ENCODE measurements at places on chromosomes 13 and 19.
A peak's percentile ranks its signal among the peaks of the same experiment; 100 is the strongest.

DNA sequence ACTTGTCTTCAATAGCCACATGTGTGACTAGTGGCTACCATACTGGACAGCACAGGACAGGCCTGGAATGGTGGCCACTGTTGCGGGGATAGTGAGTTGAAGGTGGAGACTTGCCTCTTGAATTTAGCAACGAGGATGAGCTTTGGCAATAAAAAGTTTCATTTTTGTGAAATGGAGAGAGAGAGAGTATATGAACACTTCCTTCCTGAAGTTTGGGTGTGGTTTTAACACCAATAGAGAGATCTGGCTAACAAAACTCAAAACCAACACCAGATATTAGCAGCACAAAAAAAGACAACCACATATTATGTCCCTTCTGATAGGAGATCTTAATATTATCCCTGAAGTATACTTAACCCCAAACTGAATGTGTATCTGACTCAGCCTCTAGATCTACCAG lies 6.3 kb upstream of the LRFN3 start:
- no peak for DNase-seq

DNA sequence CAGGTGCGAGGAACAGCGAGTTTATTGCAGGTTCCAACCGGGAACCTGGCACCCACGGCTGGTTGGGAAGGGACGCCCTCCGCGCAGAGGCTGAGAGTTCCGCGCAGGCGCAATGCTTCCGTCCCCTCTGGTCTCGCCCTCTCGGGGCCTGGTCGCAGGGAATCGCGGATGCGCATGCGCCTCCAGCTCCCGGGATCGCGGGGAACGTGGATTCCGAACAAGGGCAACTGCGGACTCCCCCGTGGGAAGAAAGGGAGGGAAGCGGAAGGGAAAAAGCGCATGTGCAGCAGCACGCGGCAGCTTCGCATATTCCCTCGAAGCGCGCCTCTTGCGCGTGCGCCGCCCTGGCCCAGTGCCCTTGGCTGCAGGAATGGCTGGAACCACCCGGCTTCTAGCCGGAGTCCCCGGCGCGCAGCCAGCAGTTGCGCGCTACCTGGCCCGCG lies 1.1 kb downstream of the TSSK6 start:
- DNase-seq = no peak

DNA sequence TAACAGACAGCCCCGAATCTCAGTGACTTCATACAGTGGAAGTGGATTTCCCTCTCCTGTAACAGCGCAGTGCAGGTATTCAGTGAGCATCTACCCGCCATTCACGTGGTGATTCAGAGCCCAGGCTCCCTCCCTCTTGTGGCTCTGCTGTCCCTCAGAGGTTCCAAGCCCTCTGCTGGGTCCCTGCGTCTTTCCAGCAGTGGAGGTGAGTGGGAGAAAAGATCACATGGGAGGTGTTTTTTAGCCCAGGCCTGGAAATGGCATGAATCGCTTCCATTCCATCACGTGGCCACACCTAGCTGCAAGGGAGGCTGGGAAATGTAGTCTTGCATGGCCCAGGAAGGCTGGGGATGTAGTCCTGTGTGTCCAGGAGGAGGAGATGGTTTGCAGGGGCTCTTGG lies 61.4 kb downstream of the DPF1 start:
- no peak for DNase-seq

- peak; percentile 63 for DNase-seq
These were observed 28.8 kb upstream of the MCF2L start for GRCh38 chr13:112940236-112940635.

DNA sequence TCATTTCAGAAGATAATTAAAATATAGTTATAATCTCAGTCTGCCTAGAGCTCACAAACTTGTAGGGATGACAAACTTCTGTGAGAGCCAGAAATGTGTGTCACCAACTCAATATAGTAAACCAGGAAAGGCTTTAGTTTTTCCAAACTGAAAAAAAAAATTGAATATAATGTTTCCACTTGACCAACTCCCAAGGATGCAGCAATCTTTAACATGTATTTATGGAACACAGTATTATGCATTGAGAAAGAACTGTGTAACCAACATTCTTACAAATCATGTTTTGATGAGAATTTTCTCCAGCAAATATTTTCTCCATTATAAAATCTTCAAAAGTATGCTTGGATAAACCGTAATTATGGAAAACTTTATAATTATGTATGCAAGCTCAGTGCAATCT lies 50.1 kb upstream of the KLF12 start:
- DNase-seq = no peak

DNA sequence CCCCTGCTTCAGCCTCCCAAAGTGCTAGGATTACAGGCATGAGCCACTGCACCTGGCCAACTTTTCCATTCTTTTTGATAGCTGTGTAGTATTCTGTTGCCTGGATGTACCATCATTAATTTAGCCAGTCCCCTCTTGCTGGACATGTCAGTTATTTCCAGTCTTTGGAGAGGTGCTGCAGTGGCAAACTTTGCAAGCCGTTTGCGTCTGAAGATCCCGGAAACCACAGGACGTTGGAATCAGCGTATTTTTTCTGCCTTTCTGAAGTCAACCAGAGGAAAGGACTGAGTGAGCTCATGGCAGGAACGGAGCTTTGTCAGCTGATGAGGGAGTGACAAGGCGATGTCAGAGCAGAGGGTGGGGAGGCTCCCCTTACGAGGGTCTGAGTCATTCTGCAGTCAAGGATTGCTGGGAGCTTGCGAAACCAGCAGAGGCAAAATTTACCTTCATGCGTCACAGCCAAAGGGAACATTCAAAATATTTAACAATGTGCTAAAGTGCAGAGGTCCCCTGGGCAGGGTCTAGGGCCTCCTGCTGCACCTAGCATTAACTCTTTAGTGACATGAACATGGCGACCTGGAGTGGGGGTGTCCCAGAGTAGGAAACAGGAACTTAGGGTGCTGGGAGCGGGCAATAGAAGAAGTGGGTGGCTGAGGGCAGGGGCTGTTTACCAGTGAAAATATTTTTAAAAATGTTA lies 5.6 kb downstream of the C5AR1 start:
- DNase-seq = no peak

- DNase-seq = no peak
These were observed 10.6 kb downstream of the CALM3 start for GRCh38 chr19:46611776-46612175.

- DNase-seq = no peak
These were observed 604 bp downstream of the ERFL start for GRCh38 chr19:41927497-41928192.

DNA sequence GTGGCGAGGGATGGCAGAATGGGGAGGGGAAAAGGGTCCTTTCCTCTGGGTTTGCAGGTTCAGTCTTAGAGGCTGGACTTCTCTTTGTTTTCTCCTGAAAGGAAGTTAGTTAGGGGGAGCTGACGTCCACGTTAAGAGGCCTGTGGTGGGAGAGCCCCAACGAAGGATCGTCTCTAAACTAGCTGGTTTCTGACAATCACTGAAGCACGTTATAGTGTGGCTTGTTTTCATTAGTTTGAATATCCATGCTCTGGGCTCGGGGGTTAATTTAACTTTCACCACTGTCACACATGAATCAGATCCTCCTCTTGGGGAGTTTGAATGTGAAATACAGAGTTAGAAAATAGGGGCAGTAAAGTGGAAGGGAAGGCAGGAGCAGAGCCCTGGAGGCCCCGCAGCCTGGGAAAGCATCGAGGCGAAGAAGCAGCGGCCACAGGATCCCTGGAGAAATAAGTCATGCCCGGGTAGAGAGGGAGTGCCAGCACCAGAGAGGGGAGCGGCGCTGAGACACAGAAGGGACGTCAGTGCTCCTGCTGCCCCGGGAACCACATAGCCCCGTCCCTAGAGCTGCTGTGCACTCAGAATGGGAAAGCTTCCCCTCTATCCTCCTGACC lies 31.1 kb upstream of the AMER2 start:
- DNase-seq = peak; percentile 15

GRCh38 chr19:41457241-41457640 lies 14.3 kb downstream of the ERICH4 start:
- no peak for DNase-seq

DNA sequence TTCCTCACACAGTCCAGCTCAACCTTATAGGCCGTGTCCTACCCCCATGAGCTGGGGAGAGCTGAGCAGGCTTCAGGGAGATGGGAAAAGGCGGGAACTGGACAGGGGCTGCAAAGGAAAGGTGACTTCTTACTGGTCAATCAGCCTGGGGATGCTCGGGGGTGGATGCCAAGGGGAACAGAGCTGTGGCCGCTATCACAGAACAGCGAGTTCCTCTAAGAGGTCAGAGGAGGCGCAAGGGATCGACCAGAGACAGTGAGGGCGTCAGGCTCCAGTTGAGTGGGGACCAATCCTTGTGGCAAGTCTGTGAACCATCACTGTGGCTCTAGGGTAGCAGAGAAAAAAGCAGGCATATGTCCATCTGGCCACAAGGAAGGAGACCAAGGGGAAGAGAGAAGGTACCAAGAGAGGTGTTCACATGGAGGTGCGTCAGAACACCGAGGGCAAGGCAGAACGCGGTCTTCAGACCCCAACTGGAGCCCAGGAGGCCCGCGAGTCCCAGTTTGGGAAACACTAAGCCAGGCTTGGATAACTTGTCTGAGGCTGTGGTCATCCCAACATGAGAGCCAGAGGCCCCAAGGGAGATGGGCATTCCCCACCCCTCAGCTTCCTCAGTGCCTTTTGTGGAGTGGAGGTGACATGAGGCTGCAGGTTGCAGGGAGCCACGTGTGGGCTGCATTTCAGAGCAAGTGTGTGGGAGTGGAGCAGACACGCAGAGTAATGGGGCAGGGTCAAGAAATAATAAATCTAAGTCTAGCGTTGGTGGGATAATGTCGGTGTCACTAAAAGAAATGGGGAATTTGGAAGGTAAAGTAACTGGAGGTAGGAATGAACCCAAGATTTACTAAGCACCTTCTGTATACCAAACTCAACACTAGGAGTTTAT lies 3.9 kb downstream of the F10 start:
- DNase-seq = no peak

- DNase-seq = no peak
These were observed 161.5 kb downstream of the KATNAL1 start for GRCh38 chr13:30145709-30146367.

DNA sequence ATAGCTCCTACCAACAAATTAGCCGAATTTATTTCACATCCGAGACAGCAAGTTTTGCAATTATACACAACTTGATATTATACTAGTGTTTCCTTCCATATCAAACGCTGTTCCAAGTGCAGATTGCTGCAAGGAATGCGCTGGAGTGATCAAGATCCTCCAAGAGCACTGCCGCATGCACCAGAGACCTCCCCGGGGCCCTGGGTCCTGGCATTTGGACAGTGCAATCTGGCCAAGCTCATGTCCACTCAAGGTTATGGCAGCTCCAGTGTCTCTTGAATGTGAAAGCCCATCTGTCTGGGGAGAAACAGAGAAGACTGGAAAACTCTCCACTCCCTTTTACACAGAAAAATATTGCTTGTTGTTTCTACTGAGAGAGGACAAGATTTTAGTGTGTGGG lies 111.9 kb downstream of the HSPH1 start:
- no peak for DNase-seq

GRCh38 chr13:33740134-33740538 lies 77.8 kb upstream of the RFC3 start:
- no peak for DNase-seq

DNA sequence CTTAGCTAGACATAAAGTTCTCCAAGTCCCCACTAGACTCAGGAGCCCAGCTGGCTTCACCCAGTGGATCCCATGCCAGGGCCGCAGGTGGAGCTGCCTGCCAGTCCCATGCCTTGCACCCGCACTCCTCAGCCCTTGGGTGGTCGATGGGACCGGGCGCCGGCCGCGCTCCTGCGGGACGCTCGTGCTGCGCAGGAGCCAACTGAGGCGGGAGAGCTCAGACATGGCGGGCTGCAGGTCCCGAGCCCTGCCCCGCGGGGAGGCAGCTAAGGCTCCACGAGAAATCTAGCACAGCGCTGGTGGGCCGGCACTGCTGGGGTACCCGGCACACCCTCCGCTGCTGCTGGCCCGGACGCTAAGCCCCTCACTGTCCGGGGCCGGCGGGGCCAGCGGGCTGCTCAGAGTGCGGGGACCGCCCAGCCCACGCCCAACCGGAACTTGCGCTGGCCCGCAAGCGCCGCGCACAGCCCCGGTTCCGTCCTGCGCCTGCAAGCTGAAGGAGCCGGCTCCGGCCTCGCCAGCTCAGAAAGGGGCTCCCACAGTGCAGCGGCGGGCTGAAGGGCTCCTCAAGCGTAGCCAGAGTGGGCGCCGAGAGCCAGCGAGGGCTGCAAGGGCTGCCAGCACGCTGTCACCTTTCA lies 5.8 kb downstream of the PARP4 start:
- no peak for DNase-seq

GRCh38 chr13:43134868-43135267 lies 111.5 kb downstream of the DNAJC15 start:
- no peak for DNase-seq

Data from DMS79 treated with DMSO at 0.1 percent for 48 hours (cell line).